ENCODE measurements at places on chromosomes 5 and 9.

DNA sequence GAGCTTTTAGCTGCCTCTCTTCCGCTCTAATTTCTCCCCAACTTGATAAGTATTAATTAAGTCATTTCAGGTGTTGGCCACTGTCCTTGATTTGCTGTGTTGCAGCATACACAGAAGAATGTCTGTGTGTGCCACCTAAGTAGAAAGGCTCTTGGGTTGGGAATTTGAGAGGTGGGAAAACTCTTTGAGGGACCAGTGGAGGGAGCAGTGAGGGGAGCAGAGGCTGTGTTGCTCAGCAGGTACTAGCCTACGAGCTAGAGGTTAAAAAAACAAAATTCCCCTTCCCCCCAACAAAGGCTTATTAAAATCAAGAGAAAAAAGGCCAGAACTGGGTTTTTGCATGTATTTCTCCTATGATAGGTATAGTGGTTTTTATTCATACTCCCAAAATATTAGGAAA is 20.9 kb downstream of the RPS23 start:
- DNase-seq = no peak

- no peak for DNase-seq
These were observed 86.9 kb downstream of the FRMD3 start for GRCh38 chr9:83451308-83451707.

- DNase-seq = no peak
These were observed 6.0 kb downstream of the DENND1A start for GRCh38 chr9:123923884-123924283.

DNA sequence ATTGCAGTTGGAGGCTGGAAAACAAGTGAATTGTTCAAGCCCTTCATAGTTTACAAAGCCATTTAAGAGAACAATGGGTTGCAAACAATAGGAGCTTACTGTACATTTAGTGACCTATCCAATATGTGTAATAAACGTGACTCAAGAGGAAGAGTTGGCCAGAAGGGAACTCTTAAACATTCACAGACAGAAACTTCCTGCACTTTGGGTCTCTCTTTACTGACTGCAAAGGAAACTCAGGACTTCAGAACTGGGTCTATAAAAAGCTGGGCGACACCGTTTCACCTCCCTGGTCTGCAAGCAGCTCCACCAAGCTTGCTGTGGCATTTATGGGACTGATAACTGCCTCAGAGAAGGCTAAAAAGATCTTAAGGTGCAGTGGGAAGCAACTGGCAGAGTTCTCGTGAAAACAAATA is 48.7 kb upstream of the SPATA31D4 start:
- DNase-seq = no peak

- DNase-seq = no peak
These were observed 218.4 kb downstream of the ANXA1 start for GRCh38 chr9:73370053-73370452.

- DNase-seq = no peak
These were observed 21.4 kb upstream of the OTULINL start for GRCh38 chr5:14560091-14560595.

- no peak for DNase-seq
These were observed 478.5 kb upstream of the KIF2A start for GRCh38 chr5:61827445-61827975.

DNA sequence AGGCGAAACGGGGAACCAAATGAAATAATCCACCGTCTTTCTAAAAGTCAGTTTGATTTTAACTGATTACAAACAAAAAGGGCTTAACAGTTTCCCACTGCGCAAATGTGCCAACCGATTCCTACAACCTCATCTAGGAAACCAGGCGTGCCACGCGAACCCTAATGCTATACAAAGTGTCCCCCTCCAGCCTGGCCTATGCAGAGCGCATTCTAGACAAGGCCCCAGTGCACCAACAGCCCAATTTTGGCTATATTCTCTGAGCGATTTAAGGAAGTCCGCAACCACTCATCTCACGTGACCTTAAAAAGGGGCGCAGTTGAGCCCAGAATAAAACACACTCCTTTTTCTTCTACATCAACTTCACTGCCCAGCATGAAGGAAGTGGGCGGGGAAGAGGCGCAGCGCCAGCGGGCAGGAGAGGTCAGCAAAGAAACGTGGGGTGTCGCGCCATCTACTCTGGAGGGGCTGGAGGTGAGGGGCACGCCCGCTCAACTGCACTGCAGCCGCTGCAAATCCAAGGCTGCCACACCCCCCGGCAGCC is 779 bp downstream of the FAM13B start:
- no peak for DNase-seq

GRCh38 chr9:13661014-13661413 is 381.5 kb upstream of the MPDZ start:
- DNase-seq = no peak

GRCh38 chr9:14209399-14210345 is 104.3 kb downstream of the NFIB start:
- DNase-seq = no peak

- no peak for DNase-seq
These were observed 17.7 kb downstream of the ZDHHC11B start for GRCh38 chr5:766666-767431.

DNA sequence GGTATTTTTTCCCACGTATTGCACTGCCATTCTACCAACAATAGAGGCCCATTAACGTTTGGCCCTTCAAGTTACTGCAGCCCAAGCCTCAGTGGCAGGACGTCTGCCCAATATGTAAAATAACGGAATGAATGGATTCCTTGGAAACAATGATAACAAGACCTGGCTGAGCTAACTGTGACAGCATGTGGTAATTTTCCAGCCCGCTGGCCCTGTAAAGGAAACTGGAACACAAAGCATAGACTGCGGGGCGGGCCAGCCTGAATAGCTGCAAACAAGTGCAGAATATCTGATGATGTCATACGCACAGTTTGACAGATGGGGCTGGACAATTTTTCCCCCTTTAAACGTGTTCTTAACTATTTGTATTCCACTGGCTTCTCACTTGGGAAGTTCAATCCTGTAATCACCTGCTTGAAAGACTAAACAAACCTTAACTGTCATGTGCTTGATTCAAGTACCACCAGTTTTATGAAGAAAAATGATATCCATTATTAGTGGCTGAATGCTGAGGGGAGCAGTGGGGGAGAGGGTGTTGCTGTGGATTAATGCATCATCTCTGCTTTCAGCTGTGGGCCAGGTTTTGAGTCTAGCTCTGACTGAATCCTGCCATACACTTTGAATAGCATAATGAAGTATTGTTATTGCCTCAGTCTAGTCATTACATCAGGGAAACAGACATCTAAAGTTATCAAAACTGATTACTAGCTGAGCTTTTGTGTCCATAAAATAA is 323.9 kb downstream of the TMEM161B start:
- DNase-seq = no peak

DNA sequence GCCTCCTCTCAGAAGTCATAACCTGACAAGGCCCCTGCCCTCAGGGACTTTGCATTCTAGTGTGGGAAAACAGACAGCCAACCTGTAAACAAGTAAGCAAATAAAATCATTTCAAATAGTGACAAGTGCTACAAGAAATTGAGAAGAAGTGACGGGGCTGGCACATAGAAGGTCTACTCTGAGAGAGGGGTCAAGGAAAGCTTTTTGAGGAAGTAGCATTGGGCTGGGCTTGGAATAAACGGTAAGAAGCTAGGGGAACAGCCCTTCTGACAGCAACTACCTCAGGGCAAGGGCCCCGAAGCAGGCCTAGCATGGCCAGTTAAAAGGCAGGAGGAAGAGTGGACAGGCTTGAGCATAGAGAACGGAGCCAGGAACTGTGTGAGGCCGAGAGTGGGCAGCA is 4.8 kb upstream of the SLC2A8 start:
- no peak for DNase-seq

DNA sequence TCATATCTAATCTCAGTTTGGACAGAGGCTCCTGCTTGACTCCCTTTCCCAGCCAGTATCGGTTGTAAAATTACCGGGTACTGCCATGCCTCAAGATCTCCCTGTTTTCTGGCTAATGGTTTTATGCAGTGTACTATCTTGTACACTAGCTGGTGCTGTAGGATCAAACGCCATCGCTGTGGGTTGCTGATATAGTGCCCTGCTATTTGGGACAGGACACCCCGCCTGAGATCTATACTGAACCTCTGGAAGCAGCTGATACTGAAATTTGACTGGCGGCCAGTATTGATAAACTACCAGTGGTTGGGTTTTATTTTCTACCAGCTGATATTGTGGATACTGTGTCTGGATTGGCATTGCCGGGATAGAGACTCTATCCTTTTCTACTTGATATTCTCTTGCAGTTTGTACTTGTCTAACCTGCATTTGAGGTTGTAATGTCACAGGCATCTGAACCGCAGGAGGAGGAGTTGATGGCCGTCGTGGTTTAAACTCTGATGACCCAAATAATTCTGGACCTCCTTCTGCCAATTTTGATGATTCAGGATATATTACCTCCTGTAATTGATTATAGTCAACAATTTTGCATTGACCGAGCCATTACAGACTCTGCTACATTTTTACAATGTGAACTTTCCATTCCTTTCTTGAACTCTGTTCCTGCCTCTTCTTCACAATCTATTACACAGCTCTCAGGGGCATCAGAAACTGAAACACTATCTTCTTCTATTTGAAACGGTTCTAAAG is 112.5 kb upstream of the LARP1 start:
- DNase-seq = no peak

DNA sequence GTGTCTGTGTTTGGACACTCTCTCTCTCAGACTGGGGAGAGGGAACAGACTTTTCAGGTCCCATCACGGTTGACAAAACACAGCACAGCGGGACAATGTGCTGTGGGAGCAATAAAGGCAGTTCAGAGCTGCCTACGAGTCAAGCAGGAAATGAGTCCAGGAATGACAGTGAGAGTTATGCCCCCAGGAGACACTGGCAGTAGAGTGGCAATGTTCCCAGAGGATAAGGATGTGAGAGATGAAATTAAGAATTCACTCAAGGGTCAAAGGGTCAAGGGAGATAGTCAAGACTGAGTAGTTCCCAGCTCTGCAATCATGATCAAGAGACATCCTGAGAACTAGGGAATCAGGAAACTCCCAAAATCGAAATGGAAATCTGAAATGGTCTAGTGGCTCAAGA is 156.1 kb downstream of the LURAP1L start:
- DNase-seq = no peak

DNA sequence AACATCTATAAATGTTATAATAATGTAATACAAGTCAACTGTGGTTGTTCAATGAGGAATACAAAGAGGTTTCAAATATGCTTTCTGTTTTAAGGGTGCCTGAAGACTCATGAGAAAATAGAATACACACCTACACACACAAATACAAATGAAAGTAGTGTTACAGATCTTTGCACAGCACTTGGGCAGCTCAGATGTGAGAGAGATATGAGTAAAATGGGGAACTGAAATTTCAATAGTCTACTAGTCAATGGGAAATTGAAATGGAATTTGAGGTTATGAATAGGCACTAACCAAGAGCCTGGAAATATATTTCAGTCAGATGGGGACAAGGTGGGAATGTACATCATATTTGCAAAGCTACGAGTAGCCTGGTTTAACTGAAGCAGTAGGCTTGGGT is 96.6 kb downstream of the ISL1 start:
- DNase-seq = no peak

DNA sequence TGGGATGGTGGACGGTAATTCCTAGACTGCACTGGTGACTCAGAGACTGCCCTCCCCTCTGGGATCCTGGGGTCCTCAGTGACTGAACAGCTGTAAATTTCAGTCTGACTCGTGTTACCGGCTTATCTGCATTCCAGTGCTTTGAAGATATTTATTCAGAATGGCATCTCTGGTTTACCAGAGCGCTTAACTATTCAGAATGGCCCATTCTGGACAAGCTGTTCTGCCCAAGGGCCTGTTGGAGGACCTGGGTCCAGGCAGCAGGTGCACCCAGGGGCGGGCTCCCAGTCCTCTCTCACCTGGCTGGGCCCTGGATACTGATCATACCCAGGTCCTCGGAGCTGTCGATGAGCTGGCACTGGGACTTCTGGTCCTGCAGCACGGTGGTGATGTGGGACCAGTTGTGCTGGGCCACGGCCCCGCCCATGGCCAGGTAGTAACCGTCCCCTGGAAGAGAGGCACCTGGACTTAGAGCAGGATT is 48.0 kb downstream of the SARDH start:
- DNase-seq = no peak

- no peak for DNase-seq
These were observed 50.4 kb upstream of the PRR16 start for GRCh38 chr5:120413686-120414085.

DNA sequence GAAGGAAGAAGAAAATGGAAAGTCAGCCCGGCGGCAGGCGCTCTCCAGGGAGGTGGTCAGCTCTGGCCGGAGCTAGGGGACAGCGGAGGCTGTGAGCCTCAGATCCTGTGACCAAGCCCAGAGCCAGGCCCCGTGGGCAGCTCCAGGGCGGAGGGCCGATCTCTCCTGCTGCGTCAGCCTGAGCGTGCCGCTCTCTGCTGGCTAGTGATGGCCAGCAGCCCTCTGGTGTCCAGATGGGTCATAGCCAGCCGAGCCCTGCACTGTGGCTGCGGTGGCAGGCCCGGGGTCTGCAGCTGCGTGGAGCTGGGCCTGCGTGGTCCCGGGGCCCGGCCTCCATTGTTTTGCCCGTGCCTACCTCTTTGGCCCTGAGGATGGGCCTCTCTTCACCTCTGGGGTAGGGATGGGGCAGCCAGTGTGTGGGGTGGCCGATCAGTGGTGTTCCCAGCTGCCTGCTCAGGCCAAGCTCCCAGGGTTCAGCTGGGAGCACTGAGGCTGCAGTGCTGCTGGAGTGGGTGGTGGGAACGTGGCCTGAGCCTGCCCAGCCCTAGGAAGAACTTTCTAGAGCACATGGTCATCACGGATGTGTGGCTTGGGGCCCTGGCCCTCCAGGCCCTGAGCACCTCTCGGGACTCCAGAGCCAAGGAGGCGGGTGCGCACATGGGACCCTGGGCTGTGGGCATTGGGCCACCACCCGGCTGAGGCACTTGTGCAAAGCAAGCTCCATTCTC is 17.1 kb upstream of the NRARP start:
- no peak for DNase-seq

GRCh38 chr9:118017607-118018122 is 313.5 kb downstream of the TLR4 start:
- no peak for DNase-seq

DNA sequence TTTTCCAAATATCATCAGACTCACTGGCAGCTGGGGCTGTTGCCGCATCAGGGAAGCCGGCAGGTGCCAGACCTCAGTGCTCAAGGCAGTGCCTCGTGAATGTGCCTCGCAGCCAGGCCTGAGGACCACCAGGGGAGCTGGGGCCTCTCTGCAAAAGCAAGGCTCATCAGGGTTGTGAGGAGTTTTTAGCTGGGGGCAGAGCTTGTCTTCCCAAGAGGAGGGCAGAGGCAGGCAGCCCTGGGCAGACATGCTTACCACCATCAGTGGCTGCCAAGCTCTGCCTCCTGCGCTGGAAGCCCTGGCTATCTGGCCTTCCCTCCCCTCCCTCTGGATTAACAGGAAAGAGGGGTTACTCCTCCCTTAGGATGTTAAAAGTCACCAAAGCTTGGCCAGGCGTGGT is 8.8 kb upstream of the TBC1D9B start:
- no peak for DNase-seq

DNA sequence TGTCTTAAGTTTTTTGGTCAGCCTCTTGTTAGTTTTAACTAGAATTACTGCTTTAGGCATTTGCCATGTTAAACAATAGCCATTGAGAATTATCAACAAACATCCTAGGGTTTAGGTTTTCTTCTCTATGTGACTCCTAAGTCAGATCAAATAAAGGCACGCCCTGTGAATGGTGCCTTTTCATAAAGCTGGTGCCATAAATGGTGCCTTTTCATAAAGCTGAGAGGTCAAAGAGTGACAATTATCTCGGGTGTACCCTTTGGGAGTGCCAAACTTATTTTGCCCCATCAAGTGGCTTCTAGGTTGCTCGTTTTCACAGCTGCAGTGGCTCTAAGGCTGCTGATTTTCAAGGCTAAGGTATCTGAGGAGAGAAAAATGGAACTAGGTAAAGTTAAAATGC is 391.6 kb downstream of the DMRTA1 start:
- DNase-seq = no peak

GRCh38 chr5:131096774-131097710 is 68.0 kb downstream of the HINT1 start:
- no peak for DNase-seq
